ENCODE measurements at places on chromosomes 5 and 9.

DNA sequence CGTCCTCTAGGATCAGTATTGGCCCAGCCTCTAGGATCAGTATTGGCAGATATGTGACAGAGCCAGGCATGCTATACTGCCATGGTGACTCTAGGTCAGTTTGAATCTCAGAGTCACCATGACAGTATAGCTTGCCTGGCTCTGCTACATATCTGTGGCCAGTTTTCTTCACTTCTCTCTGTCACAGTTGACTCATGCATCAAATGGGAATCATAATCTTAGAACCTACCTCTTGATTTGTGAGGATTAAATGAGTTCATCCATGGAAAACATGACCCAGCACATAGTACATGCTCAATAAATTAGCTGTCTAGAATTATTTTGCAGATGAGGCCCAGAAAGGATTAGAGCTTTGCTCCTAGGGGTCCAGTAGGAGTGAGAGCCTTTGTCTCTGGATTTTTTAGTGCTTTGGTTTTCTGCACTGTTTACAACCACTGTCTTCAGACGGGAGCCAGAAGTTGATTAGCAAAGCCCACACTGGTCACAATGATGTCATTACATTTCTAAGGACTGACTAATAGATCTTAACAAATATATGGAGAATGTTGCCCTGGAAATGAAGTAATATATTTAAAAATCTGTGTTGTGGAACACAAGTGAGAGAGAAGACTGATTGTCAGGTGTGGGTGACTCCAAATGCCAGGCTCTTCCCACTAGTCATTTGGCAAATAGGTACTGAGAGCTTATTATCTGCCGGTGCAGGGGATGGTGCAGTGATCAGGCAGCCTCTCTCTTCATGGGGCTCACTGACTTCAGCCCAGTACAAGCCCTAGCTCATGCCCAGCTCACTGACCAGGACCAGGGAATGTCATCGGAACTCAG, 76.0 kb downstream of the COL15A1 start:
- DNase-seq, result peak; percentile 85

- DNase-seq, result no peak
These were observed 61.6 kb downstream of the CXXC5 start for GRCh38 chr5:139709582-139710318.

DNA sequence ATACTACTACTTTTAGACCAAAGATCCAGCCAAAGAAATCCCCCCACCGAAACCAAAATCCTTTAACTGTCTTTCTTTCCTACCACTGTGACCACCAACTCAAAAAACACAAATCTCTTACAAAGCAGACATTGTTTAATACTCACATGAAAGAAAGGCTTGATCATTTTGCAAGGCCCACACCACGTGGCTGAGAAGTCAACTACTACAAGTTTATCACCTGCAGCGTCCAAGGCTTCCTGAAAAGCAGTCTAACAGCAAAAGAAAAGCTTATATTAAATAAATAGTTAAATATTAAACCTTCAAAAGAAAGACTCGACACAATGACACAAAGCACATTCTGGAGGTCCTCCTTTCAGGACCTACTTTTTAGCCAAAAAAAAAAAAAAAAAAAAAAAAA, 5.1 kb downstream of the TXN start:
- no peak for DNase-seq

DNA sequence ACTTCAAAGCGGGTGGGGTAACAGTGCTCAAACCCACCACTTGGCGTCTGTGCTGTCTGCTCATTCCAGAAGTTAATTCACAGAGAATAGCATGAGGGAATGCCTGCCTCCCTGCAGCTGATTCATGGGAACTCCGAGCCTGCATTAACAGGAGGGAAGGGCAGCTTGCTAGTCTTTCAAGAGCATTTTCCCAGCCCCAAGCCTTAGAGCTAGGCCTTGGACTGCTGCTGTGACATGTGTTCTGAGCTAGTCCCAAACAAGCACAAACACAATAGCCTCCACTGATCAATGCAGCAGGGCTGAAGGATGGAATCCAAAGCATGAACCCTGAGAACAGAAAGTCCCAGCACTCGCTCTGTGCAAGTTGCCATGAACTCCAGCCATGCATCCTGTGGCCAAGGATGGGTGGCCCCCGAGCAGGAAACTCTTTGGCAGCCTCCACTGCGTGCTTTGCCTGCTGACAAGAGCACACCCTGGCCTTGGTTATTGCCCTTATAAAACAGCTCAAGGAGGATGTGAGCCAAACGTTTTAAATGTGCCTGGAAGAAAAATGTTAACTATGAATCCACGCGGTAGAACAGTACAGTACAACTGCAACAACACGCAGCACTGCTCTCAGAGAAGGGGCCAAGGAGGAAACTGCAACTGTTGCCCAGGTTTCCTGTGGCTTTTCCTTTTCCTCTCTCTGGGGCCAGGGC, 653.1 kb upstream of the KLF4 start:
- DNase-seq, result no peak

GRCh38 chr5:71697967-71698366, 21.1 kb upstream of the CARTPT start:
- DNase-seq, result no peak
